ENCODE measurements at places on chromosomes 11 and 22.

GRCh38 chr11:93517611-93518010, 25.6 kb downstream of the SMCO4 start:
- no peak for DNase-seq

DNA sequence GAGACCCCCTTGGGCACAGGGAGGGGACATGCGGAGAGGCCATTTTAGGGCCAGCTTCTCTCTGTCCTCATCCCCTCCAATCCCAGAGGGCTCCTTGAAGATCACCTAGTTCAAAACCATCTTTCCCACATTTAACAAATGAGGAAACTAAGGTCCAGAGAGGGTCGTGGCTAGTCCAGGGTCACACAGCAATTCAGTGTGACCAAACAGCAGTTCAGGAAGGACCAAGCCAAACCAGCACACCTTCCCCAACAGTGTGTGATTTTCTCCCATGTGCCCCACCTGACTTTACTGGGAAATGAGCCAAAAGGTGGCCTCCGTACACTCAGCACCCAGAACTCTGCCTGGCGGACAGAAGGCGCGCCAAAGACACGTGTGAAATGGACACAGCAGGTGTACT, 51.3 kb downstream of the CACNA1I start:
- no peak for DNase-seq

DNA sequence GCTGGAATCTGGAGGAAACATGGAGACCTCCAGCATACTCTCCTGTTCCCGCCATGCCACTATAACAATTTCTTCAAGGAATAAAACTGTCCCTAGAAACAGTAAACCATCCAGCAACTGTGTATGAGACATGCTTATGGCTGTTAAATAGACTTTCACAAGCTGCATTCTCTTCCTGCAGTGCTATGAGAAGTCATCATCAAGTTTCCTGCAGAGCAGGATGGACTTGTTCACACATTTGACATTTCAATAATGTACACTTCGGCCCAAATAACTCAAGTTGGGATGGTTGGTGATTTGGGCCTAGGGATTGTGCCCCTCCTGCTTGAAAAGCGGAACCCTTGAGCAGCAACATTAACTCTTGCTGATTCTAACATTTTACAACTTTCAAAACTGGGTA, 20.2 kb upstream of the CSF2RB start:
- DNase-seq, result no peak

DNA sequence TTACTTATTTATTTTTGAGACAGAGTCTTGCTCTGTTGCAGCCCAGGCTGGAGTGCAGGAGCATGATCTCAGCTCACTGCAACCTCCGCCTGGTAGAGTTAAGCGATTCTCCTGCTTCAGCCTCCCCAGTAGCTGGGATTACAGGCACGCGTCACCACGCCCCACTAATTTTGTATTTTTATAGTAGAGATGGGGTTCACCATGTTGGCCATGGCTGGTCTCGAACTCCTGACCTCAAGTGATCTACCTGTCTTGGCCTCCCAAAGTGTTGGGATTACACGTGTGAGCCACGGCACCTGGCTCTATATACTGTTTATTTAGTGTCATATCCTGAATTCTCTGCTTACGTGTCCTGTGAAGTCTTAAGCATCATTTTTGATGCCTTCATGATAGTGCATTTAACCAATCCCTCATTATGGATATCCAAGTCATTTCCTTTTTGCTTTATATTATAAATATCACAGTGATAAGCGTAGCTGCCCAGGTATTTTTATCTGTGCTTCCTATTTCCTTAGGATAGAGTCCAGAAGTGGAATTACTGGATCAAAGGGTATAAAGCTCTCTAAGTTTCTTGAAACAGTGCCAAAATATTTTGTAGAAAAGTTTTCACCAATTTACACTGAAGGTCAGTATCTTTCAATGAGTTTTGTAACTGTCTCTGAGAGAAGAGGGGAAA, 871 bp upstream of the SIDT2 start:
- no peak for DNase-seq

DNA sequence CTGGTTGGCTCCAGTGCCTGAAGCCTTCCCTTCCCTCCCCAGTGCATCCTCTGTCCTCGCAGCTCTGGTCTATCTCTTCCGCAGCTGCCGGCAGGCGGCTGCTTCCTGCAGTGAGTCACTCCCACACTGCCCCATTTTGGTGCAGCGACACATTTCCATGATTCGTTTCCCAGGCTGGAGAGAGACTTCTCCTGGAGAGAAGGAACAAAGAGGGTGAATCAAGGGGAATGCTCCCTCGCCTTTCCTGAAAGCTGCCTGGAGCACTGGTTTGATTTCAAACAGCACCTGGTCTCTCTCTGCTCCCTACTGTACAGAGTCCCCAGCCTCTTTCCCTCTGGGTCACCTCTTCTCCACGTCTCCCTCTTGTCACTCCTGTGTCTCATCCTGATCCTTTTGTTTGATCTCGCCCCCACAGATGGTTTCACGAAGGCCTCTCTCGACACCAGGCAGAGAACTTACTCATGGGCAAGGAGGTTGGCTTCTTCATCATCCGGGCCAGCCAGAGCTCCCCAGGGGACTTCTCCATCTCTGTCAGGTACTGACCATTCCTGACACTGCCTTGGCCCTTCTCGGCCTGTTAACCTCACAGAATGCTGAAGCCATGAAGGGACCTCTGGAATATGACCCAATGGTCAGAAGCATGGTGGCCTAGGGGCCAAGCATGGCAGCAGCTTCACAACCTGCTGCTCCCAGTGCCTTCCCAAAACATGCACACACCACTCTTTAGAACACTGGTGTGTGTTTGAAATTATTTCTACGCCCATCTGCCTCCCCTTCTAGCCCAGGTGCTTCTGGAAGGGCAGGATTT, at the start of gene TMA7B:
TSS of gene TMA7B (plus strand) at position 758 of the 808 bp plus-strand sequence. CDS start 3,978 bp downstream, outside the sequence.
- DNase-seq, result peak; percentile 8

- DNase-seq, result peak; percentile 86
Observed at GRCh38 chr11:119709638-119710346, 19.2 kb downstream of the NECTIN1 start.

DNA sequence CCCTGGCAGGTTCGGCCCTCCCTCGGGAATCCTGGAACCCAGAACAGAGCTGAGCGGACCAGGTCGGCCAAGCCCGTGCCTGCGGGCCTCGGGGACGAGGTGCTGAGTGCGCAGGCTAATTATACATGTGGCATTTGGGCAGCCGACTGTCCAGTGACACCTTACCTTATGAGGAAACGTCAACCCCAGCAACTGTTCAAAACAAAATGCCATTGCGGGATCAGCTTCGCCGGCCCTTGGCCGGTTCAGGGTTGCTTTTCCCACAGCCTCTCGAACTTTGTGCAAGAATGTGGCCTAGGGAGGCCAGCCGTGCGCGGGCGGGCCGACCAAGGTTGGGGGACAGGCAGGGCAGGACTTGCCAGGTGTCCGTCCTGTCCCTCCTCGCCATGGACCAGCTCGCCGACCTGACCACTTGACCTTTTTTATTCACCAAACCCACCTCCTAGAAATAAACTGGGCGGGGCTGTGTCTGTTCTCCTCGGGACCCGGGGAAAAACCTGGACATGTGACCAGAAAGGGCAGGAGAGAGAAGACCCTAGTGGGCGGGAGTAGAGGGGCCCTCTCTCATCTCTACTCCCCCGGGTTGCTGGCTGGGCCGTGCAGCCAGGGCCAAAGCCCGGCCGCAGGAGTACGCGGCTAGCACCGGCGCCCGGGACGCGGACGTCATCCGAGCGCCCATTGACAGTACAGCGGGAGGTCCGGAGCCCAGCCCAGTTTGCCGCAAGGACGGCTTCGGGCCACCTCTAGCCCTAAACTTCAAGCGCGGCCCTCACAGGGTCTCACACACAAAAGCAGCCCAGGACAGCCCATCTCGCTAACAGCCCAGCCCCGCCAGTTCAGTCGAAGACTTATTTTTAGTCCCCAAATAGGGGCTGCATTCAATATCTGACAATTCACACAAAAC, 134.3 kb upstream of the C11orf58 start:
- DNase-seq, result no peak

GRCh38 chr11:123103326-123103980, 41.5 kb upstream of the HSPA8 start:
- peak; percentile 53 for DNase-seq

GRCh38 chr11:2186669-2187279, 15.2 kb upstream of the TH start:
- DNase-seq, result no peak

DNA sequence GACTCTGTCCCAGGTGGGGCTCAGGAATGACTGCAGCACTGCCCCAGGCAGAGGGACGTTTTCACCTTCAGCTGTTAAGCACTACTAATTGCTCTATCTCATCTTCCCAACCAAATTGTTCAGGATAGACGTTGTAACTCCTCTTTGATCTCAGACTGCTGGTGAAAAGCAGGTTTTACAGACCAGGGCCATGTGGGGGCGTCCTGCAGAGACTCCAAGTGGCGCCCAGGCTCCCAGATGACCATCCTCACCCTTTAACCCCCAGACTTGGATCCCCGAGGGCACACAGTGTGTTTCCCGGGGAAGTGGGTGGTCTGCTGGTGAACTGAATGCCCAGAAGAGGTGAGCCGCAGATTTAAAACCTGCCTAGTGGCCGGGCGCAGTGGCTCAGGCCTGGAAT, 23.9 kb downstream of the FADD start:
- no peak for DNase-seq

GRCh38 chr11:100769617-100770016, 82.5 kb downstream of the ARHGAP42 start:
- DNase-seq, result no peak

DNA sequence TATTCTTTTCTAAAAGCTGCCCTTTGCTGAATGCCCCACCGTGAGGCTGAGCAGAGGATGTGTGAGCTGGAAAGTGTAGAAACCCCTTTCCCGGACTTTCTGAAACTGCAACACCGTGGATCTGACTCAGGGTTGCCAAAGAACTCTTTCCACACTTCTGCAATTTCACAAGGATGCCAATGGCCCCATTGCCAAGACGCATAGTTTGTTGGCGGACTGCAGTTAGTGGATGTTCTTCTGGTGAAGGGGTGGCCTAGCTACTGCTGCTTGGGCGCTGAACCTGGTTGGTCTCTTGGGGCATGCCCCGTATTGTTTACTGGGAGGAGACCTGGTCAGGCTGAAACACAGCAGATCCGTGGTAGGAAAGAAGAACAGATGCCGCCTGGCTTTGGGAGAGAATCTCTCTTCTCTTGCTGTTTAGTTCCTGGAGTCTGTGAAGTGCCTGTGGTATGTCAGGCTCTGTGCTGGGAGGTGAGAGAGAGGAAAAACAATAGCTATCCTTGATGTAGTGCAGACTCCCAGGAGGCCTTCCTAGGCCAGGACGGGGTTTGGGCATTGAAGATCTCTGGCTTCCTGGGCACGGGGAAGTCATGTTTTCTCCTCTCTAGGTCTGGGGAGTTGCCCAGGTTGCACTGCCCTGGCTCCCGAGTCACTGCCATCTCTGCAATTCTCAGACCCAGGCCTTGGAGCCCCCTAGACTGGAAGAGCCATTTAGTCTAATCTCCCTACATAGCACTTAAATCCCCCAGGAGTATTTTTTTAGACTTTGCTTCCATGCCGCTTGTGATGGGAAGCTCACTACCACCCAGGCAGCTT, 26.9 kb downstream of the CD82 start:
- no peak for DNase-seq

DNA sequence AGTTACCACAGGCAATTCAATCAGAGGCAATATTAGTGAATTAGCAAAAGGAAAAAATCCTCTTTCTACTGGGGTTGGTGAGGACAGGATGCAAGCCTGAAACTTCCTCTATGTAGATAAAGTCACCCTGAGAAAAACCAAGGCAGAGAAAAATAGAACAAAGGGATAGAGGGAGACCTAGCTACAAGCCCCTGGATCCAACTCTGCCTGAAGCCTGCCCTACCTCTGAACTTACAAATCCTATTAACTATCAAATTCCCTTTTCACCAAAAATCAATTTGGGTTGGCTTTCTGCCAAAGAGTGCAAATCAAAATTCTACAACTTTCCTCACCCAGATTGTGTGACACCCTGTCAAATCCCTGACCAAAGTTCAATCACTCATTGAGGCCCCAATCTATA, 161.3 kb downstream of the LARGE1 start:
- DNase-seq, result no peak

DNA sequence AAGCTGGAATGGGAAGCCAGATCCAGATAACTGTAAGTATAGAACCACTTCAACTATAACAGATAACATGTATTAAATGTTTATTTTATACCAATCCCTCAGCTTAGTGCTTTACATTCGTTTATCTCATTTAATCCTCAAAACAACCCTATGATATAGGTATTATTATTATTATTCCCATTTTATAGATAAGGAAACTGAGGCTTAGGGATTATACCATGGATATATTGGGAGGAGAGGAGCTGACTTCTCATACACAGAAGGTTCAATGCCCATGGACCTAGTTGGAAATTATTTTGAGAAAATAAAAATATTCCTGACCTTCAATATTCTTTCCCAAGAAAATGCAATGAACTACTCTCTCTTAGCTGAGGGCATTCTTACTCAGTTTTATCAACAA, 140.4 kb upstream of the C11orf58 start:
- DNase-seq, result no peak

- DNase-seq, result no peak
Observed at GRCh38 chr22:38786631-38787030, 7.3 kb downstream of the DNAL4 start.

DNA sequence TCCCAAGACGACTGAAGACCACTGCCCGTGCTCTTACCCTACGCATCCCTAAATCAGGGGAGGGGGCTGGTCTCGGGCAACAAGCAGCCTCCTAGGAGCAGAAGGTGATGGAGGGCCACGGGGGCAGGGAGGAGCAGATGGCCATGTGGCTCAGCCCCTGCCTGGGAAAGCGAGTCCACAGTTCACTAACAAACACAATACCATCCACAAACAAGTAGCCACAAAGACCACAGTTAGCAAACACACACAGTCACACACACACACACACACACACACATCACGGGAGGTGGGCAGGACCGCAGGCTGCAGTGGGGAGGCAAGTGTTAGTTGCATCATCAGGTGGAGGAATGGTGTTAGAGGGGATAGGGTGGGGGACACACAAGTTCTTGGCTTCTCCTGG, 13.2 kb upstream of the FXYD2 start:
- DNase-seq, result no peak

DNA sequence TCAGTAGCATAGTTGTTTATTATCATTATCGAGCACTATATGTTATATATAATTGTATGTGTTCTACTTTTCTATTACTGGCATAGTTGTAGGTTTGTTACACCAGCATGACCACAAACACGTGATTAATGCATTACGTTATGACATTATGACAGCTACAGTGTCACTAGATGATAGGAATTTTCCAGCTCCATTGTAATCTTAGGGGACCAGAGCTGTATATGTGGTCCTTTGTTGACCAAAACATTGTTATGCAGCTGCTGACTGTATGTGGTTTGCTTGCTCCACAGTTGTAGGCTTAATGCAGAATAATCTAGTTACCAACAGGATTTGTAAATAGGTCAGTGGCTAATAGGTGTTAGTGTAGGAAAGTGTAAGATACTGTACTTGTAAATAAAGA, 66.1 kb downstream of the HSD17B12 start:
- no peak for DNase-seq

DNA sequence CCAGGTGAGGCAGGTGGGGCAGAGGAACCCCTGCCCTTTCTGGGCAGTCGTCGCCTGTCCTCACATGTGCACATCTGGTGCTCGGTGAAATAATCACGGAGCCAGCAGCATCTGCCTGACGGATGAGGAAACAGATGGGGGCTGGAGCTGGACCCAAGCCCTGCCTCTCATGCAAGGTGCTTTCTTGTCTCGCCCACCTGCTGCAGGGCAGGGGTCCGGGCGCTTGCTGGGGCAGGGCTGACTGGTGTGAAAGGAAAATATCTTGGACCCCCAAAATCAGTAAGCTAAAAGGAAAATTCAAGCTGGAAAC, 3.3 kb downstream of the ALDH3B2 start:
- DNase-seq, result no peak

- DNase-seq, result no peak
Observed at GRCh38 chr22:39243439-39244135, 1.2 kb downstream of the PDGFB start.

All from dorsolateral prefrontal cortex (tissue), 122 donors.